ENCODE measurements at places on chromosomes 16 and 17.
A peak's percentile ranks its signal among the peaks of the same experiment; 100 is the strongest.

DNA sequence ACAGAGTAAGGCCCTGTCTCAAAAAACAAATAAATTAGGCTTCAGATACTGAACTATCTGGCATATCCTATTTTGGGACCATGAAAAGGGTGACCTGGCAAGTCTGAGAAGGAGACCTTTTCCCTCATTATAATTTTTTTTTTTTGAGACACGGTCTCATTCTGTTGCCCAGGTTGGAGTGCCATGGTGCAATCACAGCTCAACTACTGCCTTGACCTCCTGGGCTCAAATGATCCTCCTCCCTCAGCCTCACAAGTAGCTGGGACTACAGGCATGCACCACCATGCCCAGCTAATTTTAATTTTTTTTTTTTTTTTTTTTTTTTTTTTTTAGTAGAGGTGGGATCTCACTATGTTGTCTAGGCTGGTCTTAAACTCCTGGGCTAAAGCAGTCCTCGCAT lies 37.3 kb downstream of the PLCG2 start:
- DNase-seq: no peak

- no peak for DNase-seq
Observed at GRCh38 chr16:877242-878071, 76.9 kb upstream of the GNG13 start.

DNA sequence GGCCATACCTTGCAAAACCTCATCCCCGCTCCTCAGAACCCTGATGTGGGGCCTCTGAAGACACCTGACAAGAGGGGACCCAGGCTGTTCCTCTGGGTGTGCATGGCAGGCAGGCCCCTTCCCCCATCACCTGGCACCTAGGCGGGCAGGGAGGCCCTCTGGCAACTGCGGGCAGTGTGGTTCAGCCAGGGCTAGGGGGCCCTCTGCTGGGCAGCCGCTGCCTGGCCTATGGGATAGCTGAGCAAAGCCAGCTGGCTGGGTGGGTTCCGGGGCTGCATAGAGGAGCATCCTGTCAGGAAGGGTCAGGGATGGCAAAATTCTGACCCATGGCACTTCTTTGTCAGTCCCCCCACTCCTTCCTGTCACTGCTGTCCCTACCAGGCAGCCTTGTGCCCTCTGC lies 228.7 kb upstream of the ASIC2 start:
- DNase-seq: no peak

DNA sequence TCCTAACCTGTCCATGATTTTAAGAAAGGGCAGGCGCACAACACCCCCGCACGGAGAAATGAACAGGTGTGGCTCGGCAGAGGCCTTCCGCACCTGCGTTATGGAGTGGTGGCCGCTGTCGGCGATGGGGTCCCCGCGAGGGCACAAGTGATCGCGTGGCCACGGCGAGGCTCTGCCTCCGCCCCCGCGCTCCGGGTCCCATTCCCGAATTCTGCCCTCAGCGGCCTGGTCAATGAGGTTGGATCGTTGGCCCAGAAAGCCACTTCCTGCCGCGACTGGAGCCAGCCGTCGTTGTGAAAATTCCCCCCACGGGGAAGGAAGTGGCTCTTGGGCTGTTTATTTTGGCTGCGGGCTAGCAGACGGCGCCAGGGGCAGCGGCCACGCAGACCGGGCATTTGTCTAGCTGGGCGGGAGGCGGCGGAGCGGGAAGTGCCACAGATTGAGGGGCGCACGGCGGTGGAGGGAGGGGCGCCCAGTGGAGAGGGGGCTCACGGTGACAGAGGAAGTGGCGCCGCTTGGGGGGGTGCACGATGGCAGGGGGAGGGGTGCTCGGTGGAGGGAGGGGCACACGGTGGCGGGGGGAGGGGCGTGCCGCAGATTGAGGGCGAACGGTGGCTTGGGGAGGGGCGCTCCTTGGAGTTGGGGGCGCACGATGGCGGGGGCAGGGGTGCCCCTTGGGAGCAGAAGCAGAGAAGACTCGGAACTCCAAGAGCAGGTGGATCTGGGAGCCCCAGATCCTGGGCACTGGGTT lies 25.0 kb downstream of the MRC2 start:
- peak; percentile 93 for DNase-seq

DNA sequence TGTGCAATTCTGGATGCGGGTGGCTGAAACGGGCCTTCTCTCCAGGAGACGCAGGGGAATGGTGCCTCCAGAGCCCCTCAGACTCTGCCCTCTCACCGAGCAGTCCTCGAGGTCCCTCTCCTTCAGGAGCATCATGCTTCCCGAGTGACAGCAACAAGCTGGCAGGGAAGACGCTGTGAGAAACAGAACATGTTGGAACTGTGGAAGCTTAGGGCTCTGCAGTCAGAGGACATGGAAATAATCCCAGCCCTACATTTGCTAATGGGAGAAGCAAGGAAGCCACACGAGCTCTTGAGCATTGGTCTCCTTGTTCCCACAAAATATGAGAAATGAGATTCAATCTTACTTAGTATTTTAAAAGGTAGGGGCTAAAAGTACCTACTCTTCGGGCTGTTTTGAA lies 115.0 kb downstream of the DYNLRB2 start:
- DNase-seq: no peak

DNA sequence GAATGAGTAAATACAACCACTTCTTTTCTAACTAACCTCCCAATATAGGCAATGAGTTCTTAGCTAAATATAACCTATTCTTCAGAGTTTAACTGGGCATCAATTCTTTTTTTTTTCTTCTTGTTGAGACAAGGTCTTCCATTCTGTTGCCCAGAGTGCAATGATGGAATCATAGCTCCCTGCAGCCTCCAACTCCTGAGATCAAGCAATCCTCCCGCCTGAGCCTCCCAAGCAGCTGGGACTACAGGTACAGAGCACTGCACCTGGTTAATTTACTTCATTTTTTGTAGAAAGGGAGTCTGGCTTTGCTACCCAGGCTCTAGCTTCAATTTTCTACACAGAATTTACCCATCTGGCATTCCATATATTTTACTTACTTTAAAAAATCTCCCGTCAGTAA lies 1.1 kb downstream of the METTL16 start:
- DNase-seq: no peak

DNA sequence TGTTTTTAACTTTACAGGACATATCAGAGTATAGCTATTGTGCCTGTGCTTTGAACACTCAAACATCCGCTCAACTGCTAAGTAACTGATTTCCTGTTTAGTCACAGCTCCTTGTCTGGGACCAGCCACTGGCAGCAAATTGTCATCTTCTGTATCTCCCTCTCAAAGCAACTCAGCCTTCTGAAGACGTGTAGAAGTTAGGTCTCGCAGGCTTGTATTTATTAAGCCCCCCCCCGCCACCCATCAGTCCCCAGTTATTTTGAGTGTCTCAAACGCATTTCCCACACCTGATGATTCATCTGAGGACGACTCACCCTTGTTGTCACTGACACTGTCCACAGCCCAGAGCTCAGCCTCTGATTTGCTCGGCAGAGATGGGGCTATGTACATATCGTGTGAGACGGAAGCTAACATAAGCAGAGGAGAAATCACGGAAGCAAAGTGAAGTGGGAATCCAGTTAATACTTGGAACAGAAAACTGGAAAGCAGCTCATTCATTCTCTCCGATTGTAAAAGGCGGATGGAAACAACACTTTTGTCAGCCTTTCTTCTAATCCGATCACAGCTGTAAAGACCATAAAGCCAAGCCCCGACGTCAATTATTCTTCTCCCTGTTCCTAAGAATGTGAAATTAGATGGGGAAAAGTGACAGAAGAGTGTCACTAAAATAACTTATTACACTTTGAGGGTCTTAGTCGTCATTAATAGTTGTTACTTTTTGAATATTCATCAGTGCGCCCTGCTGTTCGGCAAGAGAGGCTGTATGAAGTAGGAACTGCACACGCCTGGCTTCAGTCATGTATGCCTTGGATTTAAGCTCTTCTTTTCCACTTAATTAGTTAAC lies 64.2 kb downstream of the PITPNC1 start:
- DNase-seq: peak; percentile 74

DNA sequence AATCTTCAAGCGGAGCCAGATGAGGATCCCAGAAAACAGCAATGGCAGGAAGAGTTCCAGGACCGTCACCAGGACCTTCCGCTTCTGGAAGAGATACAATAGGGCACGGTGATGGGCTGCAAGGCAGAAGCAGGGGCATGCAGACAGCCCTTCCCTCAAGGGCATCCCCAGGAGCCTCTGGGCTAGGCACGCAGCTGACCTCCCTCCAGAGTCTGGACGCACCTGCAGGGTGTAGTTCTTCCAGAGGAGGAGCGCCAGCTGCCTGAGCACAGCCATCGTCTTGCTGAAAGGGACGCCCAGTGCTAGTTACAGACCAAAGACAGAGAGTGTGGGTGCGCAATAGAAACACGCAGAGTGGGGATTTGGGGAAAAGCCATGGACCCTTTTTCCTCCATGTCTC lies 14.3 kb downstream of the ABCA3 start:
- DNase-seq: no peak

- DNase-seq: no peak
Observed at GRCh38 chr16:30954993-30955392, 2.6 kb upstream of the SETD1A start.

DNA sequence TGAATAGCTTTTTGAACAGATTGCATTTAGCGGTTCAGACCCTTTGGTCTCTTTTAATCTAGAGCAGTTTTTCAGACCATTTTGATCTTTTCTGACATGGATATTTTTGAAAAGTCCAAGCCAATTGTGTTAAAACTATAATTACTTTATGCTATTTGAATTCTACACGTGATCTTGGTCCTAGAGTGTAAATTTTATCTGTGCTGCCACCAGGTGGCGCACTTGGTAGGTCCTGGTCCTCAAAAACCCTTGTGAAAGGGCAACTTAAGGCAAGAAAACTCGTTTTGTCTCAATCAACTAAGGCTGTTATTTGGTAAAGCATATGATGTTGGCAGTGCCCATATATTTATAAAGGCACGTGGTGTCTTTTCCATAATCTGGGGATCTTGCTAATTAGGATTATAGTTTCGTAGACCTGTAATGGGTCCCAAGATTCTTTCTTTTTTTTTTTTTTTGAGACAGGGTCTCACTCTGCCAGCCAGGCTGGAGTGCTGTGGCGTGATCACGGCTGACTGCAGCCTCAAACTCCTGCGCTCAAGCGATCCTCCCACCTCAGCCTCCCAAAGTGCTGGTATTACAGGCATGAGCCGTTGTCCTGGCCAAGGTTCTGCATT lies 43.9 kb upstream of the TEX2 start:
- peak; percentile 71 for DNase-seq

Data from EH (cell line).